Stimulated activated CD8-positive, alpha-beta memory T cell treated with anti-CD3 and anti-CD28 coated beads, Interleukin-12 subunit alpha, Interleukin-12 subunit beta, amount 100 ng/mL, for 4 hours (primary cell): ENCODE measurements at places on chromosomes 13 and 19.

DNA sequence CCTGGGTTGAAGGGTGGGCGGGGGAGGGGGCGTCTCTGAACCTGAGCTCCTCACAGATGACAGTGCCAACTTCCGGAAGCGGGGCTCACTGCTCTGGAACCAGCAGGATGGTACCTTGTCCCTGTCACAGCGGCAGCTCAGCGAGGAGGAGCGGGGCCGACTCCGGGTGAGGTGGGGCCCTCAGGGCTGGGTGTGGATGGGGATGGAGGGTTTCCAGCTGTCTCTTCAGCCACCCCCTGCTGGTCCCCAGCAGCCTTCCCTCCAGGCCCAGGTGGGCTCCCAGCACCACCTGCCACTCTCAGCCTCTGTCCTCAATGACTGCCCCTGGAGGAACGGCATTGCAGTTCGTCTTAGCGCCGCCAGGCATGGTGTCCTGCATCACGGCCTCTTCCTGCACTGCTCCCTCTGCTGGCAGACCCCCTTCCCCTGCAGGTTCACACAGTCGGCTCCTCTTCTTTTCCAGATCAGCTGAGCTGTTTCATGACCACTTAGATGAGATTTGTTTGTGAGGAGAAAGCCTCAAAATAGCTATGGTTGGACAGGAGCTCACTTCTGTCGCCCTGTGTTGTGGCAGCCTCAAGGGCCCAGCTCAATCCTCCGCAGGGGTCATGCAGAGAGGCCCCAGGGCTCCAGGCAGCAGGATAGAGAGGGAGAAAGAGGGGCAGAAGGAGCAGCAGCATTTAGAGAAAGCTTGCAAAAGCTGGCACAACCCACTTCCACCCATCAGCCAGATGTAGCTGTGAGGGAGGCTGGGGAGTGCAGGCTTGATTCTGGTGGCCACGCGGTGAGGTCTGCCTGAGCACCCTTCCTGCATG, 2.5 kb upstream of the GARIN5A start:
- no peak for DNase-seq

- DNase-seq: no peak
Measured at GRCh38 chr13:104693126-104693525, 1626.9 kb upstream of the SLC10A2 start.

DNA sequence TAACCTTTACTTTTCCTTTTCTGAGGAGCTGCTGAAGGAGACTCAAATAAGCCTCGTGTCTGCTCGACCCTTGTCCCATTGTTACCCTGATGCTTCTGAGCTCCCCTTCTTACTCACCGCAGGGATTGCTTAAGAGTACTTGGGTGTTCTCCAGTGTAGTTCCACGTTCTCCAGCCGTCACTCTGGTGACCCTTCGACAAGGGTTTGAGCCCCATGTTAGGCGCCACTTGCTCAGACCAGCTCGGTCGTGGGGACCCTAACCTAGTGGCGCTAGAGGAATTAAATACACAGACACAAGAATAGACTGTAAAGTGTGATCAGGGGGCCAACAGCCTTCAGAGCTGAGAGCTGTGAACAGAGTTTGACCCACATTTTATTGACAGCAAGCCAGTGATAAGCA, 10.3 kb downstream of the ZNF480 start:
- no peak for DNase-seq

- no peak for DNase-seq
Measured at GRCh38 chr13:65540175-65540574, 1690.0 kb downstream of the PCDH9 start.

- DNase-seq: no peak
Measured at GRCh38 chr13:103272770-103273169, 206.6 kb upstream of the SLC10A2 start.

DNA sequence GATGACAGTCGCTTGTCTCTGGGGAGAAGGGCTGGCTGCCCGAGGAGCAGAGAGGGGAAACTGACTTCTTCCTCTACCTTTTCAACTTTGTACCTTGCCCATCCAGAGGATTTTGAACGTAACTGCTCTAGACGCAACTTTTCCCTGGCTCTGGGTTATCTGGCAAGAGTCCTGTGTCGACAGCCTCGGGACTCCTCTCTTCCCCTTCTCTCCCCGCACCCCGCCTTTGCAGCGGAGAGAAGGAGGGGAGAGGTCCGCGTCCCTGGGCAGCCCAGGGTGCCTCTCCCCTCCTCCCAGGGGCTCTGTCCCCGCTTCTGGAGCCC, 574 bp downstream of the SH3GL1 start:
- DNase-seq: no peak

DNA sequence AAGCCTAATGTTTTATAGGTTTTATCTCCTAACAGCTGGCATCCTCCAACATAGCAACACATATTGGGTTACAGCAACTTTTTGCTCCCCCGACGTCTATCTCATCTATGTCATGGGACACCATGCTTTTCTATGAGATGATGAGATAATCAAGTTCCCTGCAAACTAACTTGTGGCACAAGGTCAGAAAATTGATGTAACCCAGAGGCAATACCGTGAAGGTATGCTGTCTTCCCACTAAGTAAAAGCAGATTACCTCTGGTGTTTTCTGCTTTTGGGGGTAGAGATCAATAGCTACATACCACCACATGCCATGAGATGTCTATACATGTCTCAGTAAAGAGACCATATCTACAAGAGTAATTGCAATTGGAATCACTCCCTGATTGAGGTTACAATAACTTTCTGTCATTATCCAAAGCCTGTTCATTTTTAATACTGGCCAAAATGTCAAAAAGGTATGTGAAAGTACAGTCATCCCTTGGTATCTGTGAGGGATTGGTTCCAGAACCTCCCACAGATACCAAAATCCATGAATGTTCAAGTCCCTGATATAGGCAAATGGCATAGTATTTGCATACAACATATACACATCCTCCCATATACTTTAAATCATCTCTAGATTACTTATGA, 131.3 kb downstream of the CYSLTR2 start:
- no peak for DNase-seq

DNA sequence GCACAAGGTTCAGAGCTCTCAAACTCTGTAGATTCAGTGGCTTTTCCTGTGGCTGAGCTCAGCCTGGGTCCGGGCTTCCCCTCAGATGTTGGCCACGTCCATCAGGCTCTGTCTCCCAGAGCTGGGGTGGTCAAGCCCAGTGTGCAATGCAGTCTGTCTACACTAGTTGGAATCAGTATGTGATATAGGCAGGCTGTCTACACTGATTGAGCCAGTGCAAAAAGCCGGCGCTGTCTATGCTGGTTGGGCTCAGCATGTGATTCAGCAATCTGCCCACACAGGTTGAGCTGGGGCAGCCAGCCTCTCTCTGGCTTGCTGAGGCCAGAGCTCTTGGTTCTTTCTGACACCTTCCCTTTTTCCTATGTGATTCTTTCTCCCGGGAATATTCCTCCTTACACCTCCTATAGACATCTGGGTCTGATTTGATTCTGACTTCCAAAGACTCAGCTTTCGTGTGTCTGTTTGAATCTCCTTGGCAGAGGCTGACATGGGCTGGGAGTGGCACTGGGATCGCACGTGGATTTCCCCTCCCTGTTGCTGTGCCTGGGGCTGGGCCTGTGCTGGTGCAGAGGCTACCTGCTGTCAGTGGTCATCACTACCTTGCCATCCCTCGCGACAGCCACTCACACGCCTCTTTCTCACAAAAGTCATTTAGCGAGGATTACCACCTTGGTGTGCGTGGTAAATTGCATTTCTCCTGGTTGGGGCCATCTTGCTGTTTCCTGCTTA, 9.3 kb downstream of the CHST8 start:
- no peak for DNase-seq

- no peak for DNase-seq
Measured at GRCh38 chr19:30367006-30367405, 5.2 kb upstream of the ZNF536 start.

- DNase-seq: no peak
Measured at GRCh38 chr19:28218728-28219127, 994.2 kb downstream of the UQCRFS1 start.

- no peak for DNase-seq
Measured at GRCh38 chr13:30804474-30804873, 69.1 kb downstream of the ALOX5AP start.

- DNase-seq: no peak
Measured at GRCh38 chr19:7863157-7863970, 10.8 kb downstream of the PRR36 start.

GRCh38 chr19:18393836-18394235, 3.6 kb downstream of the LRRC25 start:
- DNase-seq: no peak

- DNase-seq: no peak
Measured at GRCh38 chr19:11194656-11195558, 2.4 kb downstream of the KANK2 start.

- DNase-seq: no peak
Measured at GRCh38 chr13:21541271-21541670, 62.7 kb downstream of the MICU2 start.

- DNase-seq: no peak
Measured at GRCh38 chr19:4083677-4084546, 17.2 kb upstream of the ZBTB7A start.

- DNase-seq: no peak
Measured at GRCh38 chr13:40653527-40654318, 12.7 kb downstream of the FOXO1 start.

DNA sequence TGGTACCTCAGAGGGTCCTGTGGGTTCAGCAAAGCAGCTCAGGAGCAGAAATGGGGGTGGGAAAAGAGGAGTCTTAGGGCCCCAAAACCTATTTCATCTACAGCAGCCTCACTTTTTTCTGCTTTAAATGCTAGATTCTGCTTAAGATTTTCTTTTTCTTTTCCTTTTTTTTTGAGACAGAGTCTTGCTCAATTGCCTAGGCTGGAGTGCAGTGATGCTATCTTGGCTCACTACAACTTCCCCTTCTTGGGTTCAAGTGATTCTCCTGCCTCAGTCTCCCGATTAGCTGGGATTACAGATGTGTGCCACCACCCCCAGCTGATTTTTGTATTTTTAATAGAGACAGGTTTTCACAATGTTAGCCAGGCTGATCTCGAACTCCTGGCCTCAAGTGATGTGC, 30.7 kb upstream of the WDFY2 start:
- no peak for DNase-seq

DNA sequence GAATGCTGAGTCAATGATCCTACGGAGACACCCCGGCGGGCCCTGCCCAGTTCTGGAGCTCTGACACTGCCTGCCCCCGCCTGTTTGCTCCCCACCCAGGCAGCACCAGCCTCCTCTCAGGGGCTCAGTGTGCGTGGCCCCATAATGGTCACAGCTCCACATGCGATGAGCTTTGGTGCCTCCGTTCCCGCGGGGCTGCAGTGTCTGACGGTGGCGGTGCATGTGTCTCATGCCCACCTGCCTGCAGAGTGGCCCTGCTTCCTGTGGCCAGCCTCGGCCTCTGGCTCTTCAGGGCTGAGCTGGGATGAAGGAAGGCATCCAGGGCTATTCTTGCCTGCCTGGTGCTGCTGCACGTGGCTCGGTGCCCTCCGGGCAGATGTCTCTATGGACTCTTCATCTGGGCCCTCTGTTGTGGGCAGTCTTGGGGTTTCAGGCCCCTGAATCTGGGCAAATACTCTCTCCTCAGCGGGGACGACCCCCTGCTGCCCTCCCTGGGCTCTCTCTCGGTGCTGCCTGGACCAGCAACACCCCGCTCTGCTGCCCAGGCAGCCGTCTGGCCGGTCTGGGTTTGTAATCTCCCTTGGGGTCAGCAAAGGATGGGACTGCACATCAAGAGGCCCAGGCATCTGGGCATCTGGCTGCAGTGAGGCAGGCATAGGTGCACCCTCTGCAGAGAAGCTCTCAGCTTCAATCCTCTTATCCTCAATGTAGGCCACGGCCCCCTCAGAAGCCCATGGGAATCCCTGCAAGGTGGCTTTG, 19.3 kb upstream of the TMEM255B start:
- no peak for DNase-seq

GRCh38 chr19:35216833-35217648, 11.5 kb downstream of the FAM187B start:
- DNase-seq: no peak

DNA sequence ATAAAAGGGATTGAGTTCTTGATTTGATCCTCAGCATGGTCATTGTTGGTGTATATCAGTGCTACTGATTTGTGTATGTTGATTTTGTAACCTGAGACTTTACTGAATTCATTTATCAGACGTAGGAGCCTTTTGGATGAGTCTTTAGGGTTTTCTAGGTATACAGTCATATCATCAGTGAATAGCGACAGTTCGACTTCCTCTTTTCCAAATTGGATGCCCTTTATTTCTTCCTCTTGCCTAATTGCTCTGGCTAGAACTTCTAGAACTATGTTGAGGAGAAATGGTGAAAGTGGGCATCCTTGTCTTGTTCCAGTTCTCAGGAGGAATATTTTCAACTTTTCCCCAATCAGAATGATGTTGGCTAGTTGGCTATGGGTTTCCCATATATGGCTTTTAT, 27.0 kb downstream of the POMP start:
- no peak for DNase-seq

GRCh38 chr19:53177986-53178385, 15.2 kb downstream of the ZNF665 start:
- DNase-seq: no peak

GRCh38 chr19:35901055-35901644, 810 bp upstream of the NFKBID start:
- no peak for DNase-seq

DNA sequence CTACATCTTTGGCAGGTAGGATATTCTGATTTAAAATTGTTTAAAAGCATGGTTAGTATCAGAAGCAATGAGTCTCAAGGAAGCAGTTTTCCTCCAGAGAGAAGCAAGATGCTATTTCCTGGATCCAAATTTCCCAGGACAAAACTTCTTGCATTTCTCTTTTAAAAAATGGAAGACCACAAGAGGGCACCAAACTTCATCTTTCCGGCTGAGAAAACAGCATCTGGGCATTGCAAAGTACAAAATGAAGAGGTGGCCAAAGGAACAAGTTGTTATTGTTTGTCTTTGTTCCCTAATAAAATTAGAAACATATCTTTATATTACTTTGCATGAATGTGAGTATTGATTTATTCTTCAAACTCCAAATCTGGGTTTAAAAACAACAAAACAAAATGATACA, 60.0 kb upstream of the LRCH1 start:
- no peak for DNase-seq

DNA sequence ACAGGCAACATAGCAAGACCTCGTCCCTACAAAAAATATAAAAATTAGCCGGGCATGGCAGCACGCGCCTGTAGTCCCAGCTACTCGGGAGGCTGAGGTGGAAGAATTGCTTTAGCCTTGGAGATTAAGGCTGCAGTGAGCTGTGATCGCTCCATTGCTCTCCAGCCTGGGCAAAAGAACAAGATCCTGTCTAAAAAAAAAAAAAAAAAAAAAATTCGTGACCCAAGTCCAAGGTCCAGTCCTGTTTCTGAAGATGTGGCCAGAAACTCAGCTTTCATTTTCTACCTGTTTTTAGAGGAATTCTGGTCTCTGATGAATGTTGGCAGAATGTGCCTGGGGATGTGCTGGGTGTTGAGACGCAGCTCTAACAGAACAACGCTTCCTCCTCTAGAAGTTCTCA, 1.9 kb upstream of the PGPEP1 start:
- no peak for DNase-seq

GRCh38 chr13:42968906-42969305, 23.1 kb downstream of the EPSTI1 start:
- DNase-seq: no peak

DNA sequence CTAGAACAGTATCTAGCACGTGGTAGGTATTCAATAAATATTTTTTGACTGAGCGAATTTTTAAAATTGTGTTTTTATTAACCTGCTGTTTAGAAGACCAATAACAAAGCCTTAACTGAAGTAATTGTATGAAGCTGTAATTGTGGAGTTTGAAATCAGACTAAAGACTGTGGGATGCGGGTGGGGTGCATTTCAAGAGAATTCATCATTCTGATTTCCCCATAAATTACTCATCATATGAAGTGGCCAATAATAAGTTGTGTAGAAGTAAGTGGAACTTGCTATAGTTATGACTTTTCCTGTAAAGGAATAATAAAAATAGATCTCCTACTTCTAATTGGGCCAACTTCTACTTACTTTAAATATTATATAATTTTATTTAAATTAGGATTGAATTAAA, 449.3 kb downstream of the PCDH9 start:
- DNase-seq: no peak
